Heart left ventricle (tissue), 16 donors: ENCODE measurements at places on chromosomes 12 and 14. TPM values are rescaled to one million over a fixed set of nuclear protein-coding genes. Genes with fewer than 3 reads are reported as not detected.

Gene COPZ1
- 77.3 TPM for polyA plus RNA-seq

DNA sequence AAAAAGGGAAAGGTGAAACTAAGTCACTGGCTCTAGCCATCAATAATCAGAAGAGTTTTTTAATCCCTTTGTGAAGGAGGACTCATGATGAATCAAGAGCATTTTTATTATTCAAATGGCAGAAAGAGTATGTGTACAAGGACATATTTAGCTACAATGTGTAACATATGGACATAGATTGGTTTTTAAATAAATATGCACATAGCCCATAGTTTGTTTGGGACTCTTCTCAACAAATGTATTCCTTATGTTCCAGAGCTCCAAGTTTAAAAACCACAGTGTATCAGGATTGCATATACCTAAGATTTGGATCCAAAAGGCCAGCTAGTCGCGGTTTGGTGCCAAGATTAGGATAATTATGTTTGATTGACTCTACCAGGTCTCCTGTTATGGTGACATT, 104.2 kb downstream of the C12orf50 start:
- DNase-seq = no peak

GRCh38 chr12:22408610-22409376, 74.3 kb upstream of the ST8SIA1 start:
- no peak for DNase-seq

- no peak for DNase-seq
Measured at GRCh38 chr14:58167891-58168290, 15.9 kb upstream of the ARMH4 start.

GRCh38 chr14:77872983-77873382, 73.1 kb downstream of the ADCK1 start:
- no peak for DNase-seq

Gene IL31
- not detected for polyA plus RNA-seq

Gene PRMT5
- 101 TPM for polyA plus RNA-seq

Gene NELL2
- 0.04 TPM for polyA plus RNA-seq

- no peak for DNase-seq
Measured at GRCh38 chr14:65107200-65107599, 4.9 kb upstream of the MAX start.

DNA sequence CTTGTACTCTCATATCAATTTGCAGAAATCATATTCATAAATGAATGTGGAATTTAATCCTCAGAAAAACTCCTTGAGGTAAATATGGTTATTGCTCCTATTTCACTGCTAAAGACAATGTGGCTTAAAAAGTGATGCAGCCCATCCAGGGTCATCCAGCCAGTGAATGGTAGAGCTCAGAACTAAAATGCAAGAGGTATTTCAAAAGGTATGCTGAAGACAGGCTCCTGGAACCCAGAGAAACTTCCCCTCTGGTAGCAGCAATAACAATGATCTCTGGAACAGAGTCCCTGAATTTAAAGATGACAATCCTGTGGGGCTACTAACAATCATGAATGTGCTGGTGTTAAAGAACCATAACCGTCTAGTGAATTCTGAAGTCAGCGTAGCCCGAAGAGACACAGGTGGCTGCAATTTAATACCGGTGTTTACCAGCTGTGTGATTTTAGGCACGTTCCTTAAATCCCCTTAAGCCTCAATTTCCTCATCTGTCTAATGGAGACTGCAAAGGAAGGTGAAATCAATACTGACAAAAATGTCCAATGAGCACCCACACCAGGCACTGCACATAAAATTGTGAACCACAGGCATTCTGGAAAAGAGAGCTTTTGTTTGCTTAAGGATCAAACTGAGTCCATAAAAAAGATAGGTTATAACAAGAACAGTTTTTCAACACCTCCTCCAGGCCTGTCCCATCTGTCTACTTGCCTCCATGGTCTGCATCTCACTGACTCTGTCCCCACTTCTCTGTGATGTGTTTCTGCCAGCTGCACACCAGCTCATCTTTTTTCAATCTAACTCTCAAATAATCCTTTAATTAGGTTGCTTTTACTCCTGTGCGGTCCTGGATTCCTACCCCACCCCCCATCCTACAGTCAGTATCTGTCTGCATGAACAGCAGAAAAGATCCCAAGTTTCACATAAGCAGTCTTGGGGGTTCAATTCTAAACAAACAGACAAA, 10.5 kb downstream of the TM7SF3 start:
- no peak for DNase-seq

- DNase-seq = no peak
Measured at GRCh38 chr12:109449845-109450532, 27.1 kb downstream of the KCTD10 start.

Gene VRTN
- polyA plus RNA-seq = not detected

- DNase-seq = no peak
Measured at GRCh38 chr14:104395941-104396681, 183.5 kb upstream of the C14orf180 start.

Gene TAS2R7
- polyA plus RNA-seq = not detected

GRCh38 chr14:100822013-100822412, 3.9 kb upstream of the MEG3 start:
- no peak for DNase-seq

Gene TMEM132D
- polyA plus RNA-seq = not detected

DNA sequence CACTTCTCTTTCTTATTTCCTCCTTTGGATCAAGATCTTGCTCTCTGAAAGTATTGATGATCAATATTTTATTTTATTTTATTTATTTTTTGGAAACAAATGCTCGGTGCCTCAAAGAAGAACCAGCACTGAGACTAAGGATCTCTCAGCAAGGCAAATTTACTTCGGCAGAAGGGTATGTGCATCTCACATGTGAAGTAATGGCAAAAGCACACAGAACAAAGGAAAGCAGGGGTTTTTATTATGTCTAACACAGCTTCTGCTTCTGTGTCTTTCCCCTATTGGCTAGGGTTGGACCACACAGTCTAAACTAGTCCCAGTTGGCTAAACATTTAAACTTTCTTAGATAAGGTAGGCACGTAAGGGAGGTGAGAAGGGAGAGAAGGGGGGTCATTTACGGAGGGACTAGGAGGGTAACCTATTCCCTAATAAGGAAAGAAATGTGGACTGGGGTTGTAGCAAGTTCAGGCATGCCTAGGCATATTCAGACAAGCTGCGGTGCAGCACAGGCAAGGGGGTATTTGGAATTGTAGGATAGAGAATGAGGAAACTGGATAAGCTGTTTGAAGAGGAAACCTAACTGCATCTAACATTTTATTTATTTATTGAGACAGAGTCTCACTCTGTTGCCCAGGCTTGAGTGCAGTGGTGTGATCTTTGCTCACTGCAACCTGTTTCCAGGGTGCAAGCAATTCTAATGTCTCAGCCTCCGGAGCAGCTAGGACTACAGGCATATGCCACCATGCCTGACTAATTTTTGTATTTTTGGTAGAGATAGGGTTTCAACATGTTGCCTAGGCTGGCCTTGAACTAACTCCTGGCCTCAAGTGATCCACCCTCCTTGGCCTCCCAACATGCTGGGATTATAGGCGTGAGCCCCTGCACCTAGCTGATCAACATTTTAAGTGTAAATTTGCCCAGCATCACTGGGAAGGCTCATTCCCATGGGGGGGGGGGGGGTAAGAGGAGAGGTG, 90.0 kb upstream of the EIF5 start:
- DNase-seq = no peak

- no peak for DNase-seq
Measured at GRCh38 chr12:6324936-6325750, 14.7 kb downstream of the PLEKHG6 start.

- no peak for DNase-seq
Measured at GRCh38 chr14:62597143-62597542, 448.1 kb downstream of the KCNH5 start.

Gene RASSF9
- polyA plus RNA-seq = 0.95 TPM
